Left forelimb (tissue), 1 donor: ENCODE measurements at places on chromosomes 12 and 14.

DNA sequence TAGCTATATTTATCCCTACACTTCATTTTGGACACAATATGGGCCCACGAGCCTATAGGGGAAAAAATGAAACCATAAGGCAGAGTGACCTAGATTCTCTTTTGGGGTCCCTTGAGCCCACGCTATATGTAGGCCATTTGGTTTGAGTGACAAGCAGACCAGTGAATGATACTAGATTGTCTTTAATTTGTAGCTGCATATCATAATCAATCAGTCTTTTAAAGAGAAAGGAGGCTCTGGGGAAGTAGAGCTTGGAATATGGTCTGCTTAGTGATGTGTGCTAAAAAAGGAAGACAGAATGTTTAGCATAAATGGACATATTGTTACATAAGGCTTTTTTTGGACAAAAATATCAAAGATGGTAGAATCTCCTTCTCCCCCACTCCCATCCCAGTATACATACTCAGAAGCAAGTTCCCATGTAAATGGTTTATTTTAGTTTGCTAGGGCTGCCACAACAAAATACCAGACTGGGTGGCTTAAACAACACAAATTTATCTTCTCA is 140.8 kb downstream of the CAPZA3 start:
- no peak for DNase-seq

- DNase-seq = no peak
Observed at GRCh38 chr14:61581955-61582615, 113.2 kb upstream of the HIF1A start.

- DNase-seq = no peak
Observed at GRCh38 chr14:51855234-51855633, 5.2 kb upstream of the GNG2 start.

DNA sequence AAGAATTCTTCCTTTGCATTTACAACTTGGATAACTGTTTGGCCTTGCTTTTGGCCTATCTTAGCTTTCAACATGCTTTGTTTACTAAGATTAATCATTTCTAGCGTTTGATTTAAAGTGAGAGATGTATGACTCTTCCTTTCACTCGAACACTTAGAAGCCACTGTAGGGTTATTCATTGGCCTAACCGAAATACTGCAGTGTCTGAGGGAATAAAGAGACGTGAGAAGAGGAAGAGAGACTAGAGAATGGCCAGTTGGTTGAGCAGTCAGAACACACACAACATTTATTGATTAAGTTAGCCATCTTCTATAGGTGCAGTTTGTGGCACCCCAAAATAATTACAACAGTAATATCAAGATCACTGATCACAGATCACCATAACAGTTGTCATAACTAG is 62.3 kb upstream of the CCDC175 start:
- DNase-seq = no peak

GRCh38 chr14:92382677-92383076 is 59.7 kb downstream of the SLC24A4 start:
- no peak for DNase-seq

DNA sequence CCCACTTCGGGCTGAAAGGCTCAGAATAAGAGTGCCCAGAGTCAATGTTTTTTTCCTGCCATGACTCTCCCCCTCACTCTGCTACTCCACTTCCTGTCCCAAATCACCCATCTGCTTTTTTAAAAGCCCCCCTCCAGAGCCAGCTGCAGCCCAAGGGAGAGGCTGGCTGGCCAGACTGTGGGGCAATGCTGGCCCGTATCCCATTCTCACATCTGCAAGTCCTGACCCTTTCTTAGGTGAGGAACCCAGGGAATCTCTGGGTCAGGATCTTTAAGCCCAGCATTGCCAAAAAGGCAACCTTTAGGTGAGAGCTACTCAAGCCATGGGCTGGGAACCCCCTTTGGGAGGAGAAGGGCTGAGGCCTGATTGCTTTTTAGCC is 1.7 kb upstream of the ITGA5 start:
- no peak for DNase-seq

GRCh38 chr12:107875786-107876185 is 101.3 kb downstream of the ASCL4 start:
- DNase-seq = no peak

DNA sequence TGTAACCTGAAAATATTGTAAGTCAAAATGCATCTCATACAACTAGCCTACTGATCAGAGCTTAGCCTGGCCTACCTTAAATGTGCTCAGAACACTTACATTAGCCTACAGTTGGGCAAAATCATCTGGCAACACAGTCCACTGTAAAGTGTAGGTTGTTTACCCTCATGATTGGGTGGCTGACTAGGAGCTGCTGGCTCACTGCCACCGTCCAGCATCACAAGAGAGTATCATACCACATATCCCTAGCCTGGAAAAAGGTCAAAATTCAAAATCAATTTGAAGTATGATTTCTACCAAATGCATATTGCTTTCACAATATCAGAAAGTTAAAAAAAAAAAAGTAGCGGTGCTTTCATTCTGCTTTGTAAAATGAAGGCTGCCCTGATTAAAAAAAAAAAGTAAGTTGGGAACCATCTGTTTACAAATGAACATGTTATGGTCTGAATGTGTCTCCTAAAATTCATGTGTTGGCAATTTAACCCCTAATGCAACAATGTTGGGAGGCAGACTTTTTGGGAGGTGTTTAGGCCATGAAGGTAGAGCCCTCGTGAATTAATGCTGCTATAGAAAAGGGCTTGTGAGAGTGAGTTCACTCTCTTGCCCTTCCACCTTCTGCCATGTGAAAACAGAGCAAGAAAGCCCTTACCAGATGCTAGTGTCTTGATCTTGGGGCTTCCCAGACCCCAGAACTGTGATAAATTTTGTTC is 211.8 kb downstream of the PPM1H start:
- peak; percentile 23 for DNase-seq

- no peak for DNase-seq
Observed at GRCh38 chr12:87120440-87120839, 864.2 kb upstream of the MGAT4C start.

- no peak for DNase-seq
Observed at GRCh38 chr12:117576053-117576452, 214.6 kb upstream of the NOS1 start.

DNA sequence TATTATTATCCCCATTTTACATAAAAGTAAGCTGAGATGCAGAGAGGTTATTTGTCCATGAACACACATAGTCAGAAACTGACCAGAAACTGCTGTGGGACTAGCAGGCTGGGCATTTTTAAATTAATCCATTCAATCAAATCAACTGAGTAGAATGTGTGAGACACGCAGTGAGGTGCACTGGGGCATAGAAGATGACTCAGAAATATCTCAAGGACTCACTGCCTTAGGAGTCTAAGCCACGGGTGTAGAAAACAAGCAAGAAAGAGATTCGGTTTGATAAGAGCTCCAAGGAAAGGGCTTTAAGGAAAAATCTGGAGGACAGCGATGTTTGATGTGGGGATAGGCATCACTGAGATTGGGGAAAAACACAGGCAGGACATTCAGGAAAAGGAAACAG is 127.8 kb downstream of the ANO2 start:
- DNase-seq = no peak

GRCh38 chr12:18998343-18999261 is 130.9 kb upstream of the PLEKHA5 start:
- no peak for DNase-seq

DNA sequence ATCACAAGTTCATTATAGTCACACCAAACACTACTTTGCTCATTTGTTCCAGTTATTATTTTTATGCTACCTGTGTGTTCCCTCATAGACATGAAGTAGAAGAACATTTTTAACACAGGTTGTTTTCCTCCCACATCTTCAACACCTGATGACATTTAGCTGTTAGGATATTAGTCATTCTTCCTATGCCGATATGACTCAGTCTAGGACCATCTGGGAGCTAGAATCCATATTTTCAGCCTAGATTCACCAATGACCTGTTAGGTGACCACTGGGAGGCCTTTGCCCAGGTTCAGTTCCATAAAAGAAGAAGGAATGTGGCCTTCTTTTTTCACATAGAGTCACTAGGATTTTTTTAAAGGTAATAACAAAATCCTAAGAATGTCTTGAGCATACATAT is 222.8 kb downstream of the C12orf42 start:
- no peak for DNase-seq

- no peak for DNase-seq
Observed at GRCh38 chr12:106308121-106308520, 5.6 kb downstream of the TCP11L2 start.

- DNase-seq = no peak
Observed at GRCh38 chr12:82648259-82648909, 38.3 kb upstream of the TMTC2 start.

GRCh38 chr14:75993567-75994041 is 8.0 kb downstream of the IFT43 start:
- no peak for DNase-seq

- no peak for DNase-seq
Observed at GRCh38 chr14:95895720-95896119, 19.1 kb downstream of the TUNAR start.

DNA sequence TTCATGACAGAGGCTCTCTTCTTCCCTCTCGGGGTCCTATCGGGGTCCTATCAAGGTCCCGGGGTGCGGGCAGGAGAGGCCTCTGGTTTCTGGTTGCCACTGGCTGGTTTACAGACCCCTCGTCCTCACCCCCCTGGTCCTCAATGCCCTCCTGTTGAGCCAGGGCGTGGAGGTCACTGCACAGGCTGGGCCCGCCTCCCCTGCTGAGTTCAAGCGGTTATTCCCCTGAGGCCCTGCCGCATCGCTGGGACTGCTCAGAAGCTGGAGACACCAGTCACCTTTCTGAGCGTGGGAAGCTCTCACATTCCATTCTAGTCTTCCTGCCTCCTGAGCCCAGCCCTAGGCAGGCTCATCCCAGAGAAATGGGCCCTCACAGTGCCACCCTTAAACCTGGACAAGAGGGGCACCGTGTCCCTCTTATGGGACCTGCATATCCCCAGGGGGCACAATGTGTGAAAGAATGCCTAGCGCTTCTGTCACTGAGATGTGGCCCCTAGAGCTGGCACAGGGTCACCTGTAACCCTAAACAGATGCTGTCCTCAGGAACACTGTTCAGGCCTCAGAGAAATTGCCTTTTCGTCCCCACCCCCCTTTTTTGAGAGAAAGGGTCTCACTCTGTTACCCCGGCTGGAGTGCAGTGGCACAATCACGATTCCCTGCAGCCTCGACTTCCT is 177.7 kb upstream of the RGS6 start:
- no peak for DNase-seq

GRCh38 chr14:45811155-45811554 is 558.2 kb upstream of the MIS18BP1 start:
- no peak for DNase-seq

- no peak for DNase-seq
Observed at GRCh38 chr12:128442096-128442495, 175.1 kb downstream of the TMEM132C start.

DNA sequence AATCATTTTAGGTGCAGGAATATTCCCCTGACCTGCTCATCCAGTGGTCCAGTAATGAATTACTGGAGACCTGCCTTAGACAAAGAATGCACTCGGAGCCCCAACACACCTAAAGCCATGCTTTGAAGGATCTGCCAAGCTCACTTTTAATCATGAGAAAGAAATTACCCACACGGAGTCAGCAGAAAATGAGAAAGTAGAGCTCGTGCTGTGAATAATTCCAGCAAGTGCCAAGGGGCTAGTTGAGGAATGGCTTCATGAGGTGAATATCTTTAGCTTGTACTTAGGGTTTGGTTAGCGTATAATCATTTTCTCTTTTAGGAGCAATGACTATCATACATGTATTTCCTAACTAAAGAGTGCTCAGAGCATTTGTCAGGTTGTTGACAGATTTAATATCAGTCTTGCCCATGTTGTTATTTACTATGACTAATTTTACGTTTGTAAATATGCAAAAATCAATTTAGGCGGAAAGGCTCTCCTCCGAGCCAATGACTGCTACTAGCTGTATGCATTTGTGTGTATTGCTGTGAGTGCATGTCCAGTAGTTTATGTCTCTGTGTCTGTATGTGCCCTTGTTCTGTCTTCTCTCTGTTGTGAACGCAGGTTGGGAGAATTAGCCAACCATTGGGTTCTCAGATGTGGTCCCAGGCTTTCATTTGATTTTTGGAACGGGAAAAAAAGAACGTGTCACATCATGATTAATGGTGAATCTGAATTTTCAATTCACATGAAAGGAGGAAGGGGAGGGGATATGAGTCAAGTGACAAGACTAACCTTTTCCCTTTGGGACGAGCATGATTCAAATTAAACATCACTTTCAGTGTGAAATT is 98.4 kb downstream of the RMST start:
- DNase-seq = no peak
